Ovary (tissue), 10 donors: ENCODE measurements at places on chromosomes 13 and 19. TPM values are rescaled to one million over a fixed set of nuclear protein-coding genes. Genes with fewer than 3 reads are reported as not detected.

- no peak for DNase-seq
These were observed 2.4 kb downstream of the ZNF383 start for GRCh38 chr19:37220383-37220782.

Gene PABPC3
- polyA plus RNA-seq: 0.78 TPM

GRCh38 chr19:45729800-45730290 is 851 bp downstream of the FBXO46 start:
- DNase-seq: no peak

Gene DIAPH3
- polyA plus RNA-seq: 0.42 TPM

DNA sequence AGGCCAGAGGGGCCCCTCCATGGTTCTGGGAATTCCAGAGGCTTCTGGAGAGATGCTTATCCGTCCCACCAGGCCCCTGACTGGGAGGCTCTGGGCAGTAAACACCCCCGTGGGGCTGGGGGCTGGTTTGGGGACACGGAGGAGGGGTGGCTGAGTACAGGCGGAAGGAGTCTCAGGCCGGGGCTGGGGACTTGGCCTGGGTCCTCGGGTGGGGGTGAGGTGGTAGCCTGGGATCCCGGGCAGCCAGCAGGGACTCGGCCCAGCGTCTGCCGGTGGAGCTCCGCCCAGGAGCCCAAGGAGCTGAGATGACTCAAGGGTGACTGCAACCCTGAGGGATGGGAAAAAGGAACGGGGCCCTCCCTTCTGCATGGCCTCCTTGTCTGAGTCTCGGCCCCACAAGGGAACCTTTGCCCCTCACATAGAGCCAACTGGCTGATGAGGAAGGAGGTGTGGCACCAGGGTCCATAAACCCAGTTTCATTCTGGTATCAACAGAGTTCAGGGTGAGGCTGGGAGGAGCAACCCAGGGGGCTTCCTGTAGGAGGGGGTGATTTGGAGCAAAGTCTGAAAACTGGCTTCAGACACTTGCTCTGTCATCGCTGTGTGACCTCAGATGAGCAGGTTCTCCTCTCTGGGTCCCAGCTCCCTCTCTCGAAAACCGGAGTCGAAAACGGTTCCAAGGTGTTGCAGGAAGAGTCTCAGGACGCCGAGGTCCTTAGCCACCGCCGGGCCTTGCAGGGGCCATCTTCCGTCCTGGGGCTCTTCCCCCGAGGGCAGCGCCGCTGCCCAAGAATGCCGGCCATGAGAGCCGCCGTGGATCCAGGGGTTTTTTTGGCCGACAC is 809 bp downstream of the MISP start:
- DNase-seq: no peak

Gene ERVK3-1
- polyA plus RNA-seq: 52.5 TPM

DNA sequence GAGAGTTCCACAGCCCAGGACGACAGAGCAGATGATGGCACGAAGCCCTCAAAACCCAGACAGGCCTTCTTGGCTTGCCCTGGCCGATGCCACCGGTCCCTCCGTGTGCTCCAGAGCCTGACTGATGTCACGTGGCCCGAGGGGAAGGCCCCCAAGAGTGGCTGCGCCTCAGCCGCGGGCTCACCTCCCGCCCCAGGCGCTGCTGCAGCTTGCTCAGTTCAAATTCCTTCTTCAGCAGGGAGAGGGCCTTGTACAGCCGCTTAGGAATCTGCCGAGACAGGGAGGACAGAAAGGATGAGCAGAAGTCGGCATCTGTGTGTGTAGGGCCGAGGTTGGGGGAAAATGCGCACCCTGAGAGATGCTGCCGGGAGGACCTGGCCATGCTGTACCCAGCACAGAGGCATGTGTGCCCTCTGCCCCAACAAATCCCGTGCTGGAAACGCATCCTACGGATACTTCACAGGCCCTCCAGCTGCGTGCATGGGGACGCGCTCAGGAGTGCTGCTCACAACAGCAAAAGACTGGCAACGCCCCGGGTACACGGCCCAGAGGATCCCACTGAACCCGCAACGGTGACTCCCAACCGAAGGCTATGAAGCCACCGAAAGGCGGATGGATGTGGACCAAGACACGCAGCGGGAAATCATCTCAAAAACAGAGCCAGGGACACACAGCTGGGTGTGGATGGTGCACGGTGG is 12.9 kb downstream of the LONP1 start:
- no peak for DNase-seq

GRCh38 chr19:3149526-3150505 is 14.0 kb downstream of the GNA15 start:
- no peak for DNase-seq
